ENCODE measurements at places on chromosomes 11 and 22.

GRCh38 chr11:114316980-114317786, 21.0 kb downstream of the NNMT start:
- no peak for DNase-seq

DNA sequence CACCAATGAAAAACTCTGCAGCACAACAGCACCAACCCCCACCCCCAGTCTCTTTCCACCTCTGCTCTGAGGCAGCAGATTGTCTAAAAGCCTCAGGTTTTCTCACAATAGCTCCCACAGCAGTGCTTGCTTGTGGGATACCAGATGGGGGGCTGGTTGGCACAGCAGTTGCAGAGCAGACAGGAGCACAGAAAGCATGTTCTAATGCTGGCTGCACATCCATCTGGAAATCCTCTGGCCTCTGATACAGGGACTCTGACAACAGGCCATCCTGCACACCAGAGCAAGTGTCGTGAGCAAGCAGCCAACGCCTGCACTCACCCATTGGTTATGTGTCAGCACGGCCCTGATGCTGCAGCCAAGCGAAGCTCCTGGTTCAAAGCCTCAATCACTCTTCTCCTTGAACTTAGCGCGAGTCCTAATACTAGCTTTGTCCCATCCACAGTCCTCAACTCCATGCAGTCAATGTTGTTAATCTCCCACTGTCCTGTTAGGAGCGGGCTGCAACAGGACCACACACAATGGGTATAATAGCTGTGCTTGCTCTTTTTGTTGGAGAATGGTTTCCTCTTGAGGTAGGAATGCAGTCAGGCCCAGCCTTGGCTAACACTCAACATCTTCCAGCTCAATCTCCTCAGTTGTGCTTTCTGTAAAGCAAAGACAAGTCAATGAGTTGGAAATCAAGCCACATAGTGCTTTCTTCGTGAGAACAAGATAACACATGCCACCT, 30.3 kb downstream of the VSTM5 start:
- no peak for DNase-seq

DNA sequence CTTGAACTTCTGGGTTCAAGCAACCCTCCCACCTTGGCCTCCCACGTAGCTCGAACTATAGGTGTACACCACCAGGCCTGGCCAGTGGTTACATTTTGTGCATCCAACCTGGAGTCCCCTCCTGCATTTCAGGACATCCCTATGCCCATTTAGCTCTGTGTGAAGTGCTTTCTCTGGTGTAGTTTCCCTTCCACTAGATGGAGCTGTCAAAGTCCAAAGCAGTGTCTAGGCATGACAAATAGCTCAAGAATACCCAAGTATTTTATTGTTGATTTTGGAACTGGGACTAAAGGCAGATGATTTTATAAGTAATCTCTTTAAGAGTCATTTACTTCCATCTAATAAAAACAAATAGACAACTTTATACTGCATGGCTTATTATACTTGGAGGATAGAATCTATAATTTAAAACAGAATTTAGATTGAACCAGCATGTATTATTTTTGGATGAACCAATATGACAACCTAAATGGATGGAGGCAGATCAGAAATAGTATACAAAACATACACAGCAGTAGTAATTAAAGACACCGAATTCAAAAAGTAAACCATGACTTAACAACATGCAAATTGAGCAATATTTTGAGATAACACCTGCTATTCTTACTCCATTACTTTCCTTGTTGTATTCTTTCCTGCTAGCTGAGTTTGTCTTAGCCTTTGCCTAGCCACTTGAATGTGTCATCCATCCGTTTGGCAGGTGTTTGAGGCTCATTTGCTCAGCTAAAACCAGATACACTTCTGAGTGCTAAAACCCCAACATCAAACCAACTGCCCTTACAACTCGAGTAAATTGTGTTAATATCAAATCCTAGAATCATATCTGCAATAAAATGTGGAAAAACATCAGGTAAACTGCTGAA, 37.7 kb downstream of the EIF4ENIF1 start:
- DNase-seq, result no peak

DNA sequence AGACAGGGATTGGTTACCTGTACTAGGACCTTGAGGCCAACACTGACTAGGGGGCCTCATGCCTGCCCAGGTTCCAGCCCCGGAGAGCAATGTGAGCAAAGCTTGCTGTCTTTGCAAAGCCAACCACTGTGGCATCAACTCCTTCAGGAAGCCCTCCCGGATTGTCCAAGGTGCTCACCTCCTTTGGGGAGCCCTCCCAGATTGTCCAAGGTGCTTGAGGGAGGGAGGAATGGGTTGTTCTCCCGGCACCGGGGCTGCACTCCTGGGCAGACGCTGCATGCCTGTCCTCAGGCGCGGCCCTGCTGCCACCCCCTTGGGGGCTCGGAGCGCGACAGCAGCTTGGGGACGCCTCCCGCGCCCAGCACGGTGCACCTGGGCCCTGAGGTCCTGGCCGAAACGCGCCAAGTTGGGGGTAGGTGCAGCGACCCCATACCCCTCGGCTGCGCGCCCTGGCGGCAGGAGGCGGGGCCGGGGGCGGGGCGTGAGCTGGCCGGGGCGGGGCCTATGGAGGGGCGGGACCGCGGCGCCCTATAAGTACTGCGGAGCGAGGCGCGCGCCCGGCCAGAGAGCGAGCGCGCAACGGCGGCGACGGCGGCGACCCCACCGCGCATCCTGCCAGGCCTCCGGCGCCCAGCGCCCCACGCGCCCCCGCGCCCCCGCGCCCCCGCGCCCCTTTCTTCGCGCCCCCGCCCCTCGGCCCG, at the start of gene CD81:
CD81 (plus strand) TSS at position 560 of the 701 bp plus-strand sequence. CDS start 240 bp downstream, outside the sequence.
- DNase-seq, result no peak

- no peak for DNase-seq
These were observed 15.5 kb upstream of the LMO2 start for GRCh38 chr11:33907421-33907820.

DNA sequence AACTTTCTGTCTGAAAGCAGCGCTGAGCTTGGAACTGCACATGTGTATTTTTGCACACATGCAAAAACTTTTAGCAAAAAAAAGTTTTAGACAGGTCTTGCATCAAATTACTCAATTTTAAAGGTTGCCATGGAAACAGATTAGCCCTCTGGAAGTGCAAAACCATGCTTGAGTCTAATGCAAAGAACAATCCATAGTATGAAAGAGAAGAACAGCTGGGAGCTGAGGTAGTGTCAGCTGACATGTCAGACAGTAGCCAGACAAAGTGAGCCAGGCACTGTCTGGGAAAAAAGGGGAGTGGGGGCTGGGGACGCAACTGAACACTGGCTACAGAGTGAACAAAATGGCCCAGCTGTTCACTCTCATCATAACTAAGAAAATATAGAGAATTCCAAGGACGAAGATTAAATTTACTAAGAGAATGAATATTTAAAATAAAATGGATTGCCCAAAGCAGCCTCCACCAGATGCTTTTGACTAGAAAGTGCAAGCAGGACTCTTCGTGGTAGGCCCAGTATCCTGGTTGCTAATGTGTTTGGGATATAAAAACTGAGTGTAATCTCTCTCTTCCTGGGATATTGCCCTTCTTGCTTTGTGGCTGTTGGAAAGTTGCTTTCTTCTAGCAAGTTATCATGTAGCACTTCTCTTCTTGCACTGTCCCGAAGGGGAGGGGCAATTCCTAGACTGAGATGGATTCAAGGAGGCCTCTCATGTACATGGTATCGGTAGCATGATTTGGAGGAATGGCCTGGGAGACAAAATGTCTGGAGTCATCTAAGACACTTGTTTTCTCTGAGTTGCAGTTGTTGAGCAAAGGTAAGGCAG, 434.1 kb upstream of the FAT3 start:
- no peak for DNase-seq

DNA sequence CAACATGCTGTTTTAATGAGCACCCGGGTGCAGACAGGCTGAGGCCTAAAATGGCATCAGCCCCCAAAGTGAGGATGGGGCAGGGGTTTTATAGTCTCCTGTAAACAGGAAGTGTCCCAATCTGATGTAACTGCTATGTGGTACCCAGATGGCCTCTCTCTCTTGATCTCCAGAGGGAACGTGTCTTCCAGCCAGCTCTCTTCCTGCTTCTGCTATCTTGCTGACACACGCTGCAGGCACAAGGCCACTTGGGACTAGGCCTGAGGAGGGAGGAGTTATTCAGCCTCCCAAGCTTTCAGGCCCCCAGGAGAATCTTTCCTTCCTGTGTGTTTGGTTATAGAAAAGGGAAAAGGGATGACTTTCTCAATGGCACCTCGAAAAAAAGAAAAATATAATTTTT, 11.4 kb upstream of the VSTM5 start:
- no peak for DNase-seq

DNA sequence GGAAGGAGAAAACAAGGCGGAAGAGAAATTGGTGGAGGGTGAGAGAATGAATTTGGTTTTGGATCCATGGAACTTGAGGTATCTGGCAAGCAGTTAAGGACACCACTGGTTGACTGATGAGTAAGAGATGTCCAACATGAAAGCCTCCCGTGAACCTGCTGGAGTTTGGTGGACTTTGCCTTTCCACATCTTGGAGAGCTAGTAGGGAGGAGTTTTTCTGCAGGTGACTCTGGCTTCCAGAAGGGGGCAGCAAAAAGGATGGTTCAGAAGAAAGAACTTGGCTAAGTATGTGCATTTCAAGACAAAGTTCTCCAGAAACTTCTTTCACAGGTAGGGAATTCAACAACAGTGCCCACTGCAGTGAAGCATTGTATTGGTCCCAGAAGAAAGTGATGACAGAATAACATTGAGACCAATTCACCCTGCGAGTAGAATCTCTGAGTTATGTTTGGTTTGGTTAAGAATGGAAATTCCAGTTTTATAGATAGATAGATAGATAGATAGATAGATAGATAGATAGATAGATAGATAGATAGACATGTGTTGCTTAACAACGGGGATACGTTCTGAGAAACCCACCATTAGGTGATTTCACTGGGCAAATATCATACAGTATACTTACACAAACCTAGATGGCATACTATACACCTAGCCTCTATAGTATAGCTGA, 28.5 kb downstream of the DCDC1 start:
- DNase-seq, result no peak

GRCh38 chr11:102430158-102430836, 22.3 kb downstream of the TMEM123 start:
- no peak for DNase-seq

GRCh38 chr11:127939000-127939399, 648.4 kb downstream of the ETS1 start:
- no peak for DNase-seq
